NCI-H1694 (cell line): ENCODE measurements at places on chromosomes 5 and 9.

DNA sequence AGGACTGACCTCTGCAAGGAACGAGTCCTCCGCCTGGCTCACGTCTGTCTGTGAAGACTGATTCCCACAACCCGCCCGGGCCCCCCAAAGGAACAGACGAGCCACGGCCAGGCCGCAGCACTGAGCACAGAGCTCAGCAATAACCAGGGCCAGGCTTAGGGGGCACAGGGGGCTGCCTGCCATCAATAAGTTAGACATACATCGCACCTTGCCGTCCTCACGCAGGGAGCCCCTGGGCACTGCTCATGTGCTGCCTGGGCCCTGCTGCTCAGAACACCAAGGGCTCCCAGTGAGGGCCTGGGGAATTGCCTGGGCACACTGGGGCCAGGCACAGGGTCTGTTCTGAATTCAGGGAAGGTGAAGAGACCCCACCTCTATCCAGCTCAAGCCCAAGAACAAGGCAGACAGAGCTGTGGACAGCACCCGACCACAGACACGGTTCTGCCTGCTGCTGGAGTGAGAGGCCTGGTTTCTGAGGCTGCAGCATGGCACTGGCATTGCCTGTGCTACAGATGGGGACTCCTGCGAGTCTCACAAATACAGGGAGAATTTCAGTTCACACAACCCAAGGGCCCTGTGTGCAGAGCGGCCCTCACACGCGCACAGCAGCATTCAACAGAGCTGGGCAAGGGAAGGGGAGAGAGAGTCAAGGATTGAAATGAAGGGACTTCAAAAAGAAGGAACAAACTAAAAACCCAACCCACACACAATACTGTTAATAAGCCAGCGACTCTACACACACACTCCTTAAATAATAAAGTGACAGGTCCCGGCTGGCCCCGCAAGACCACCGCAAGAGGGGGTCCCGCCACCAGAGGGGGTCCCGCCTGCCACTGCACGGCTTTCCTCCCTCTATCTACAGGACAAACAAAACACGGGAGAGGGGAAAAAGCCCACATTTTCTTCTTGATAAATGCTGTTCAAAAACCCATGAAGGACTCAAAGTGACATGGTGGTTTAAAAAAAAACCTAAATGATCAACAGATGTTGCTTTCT, 32.0 kb downstream of the PRRT1B start:
- no peak for DNase-seq

DNA sequence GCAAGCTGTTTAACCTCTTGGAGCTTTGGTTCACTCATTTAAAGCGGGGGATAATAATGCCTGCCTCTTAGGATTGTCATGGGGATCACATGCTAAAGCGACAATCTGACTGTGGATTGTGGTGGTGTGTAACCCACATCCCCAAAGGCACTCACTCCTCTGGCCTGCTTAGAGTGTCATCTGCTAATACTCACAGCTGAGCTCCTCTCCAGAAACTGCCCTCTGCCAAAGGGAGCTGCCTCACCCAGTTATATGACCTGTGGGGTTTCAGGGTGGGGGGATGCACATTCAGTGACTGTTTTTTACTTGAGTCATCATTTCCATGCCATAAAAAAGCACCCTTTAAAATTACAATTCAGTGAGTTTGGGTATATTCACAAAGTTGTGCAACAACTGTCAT, 110.0 kb upstream of the SPOCK1 start:
- DNase-seq = no peak

- DNase-seq = no peak
These were observed 3.1 kb downstream of the ANGPTL2 start for GRCh38 chr9:127119320-127119709.

DNA sequence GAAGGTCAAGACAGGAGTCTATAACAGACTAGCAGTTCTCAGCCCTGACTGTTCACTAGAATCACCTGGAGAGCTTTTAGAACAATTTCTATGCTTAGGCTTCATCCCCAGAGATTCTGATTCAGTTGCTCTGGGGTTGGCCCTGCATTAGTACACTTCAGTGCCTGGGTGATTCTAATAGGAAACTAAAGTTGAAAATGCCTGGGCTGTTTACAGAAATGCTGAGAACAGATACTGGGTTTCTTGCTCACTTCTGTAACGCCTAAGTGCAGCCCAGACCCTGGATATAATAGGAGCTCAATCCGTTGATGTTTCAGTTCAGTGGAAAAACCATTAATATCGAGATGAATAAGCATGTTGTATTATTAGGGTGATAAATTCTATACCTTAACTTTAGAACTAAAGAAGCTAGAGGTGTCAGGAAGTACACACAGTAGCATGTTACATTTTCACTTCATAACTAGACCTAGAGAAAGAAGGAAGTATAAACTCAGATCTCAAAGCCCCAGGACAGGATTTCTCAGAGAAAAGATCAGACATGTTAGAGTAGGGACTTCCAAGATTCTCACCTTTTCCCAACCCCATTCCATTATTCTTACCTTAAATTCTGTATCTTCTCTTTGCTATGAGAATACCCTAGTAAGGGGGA, 20.4 kb downstream of the HAVCR2 start:
- no peak for DNase-seq

DNA sequence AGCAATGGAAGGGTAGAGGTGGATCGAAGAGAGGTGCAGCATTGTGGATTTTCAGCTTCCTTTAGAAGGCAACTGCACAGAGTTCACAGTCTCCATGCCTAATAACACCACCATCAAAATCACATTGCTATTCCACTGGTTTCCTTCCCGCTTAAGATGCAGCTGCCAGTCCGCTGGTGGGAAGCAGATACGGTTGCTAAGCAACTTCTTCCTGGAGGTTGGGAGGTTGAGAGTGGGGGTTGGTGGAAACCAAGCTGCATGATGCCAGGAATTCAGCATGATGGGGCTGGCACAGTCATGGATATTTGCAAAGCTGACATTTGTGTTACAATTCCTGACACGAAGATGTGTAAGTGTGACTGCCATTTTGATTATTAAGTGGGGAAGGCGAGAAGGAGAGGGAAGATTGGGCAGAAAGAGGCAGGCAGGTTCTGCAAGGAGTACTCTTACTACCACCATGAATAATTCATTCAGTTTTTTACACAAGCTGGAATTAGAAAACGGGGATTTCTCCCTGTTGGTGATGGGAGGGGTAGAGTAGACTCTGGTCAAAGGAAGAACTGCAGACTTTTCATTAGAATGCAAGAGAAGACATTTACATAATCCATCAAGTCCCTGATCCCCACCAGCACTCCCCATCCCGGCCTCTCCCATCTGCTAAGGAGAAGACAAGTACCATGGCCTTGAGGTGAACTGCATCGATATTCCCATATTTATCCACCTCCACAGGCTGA, 87.5 kb downstream of the GLDC start:
- DNase-seq = peak; percentile 19

GRCh38 chr5:102511666-102512065, 12.9 kb upstream of the SLCO6A1 start:
- peak; percentile 19 for DNase-seq

DNA sequence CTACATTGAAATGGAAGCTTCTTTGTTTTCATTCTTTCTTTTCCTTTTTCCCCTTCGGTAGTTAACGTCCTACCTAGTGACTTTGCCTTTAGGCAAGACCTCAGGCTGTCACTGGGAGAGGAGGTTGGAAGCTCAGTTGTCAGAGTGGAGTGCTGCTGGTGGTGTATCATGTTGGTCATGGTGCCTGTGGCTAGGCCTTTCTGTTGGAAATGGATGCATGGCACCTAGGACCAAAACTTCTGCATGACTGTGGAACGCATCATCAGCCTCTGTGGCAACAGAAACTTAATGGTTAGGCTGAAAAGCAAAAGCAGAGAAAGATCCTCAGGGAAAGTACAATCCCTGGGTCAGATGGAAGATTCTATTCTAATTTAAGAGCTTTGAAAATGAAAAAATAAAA, 57.9 kb downstream of the OSTF1 start:
- DNase-seq = no peak

GRCh38 chr9:113564498-113565237, 101.1 kb downstream of the RGS3 start:
- DNase-seq = no peak

DNA sequence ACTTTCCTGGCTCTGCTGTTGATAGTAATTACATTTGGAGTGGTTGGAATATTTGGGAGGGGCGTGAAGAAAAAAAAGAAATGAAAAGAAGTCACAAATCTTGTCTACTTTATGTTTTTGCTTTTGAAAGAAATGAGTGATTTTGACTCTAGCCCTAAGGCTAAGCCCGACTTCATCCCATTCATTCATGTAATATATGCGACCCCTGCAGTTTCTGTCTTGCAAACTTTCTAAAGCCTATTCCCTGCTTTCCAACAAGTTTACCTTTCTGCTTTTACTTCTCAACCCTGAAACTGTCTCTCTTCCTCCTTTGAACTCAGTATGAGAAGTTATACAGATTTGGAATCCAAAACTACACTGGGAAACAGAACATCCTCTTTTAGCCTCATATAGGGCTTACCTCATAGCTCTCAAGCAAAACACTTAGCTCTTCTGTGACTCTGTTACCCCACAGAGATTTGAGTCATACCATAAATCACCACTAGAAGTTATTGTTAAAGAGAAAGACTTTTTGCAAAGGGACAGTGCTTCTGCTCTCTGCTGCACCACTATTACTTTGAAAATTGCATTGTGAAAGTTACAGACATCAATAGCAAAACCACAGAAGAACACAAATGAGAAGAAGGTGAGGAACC, 1.6 kb downstream of the CFAP95 start:
- DNase-seq = no peak

DNA sequence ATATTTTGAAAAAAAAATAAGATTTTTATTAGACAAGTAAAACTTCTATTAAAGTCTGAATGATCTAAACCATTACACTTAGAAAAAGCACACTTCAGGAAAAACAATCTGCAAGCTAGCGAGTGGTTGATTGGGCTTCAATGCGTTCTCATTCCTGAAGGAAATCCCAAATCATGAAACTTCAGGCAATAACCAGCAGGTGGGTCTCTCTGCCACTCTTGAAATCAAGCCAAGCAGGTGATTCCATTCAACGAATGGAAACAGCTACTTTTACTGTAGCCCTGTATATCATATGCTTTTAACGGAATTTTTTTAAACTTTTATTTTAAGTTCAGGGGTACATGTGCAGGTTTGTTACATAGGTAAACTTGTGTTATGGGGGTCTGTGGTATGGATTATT, 234.5 kb upstream of the TRPM3 start:
- no peak for DNase-seq

- no peak for DNase-seq
These were observed 398.4 kb downstream of the MED10 start for GRCh38 chr5:5979761-5980537.

GRCh38 chr5:78008356-78008967, 232.3 kb upstream of the TBCA start:
- DNase-seq = peak; percentile 34

- DNase-seq = no peak
These were observed 160.5 kb downstream of the UNC13B start for GRCh38 chr9:35322075-35322885.

DNA sequence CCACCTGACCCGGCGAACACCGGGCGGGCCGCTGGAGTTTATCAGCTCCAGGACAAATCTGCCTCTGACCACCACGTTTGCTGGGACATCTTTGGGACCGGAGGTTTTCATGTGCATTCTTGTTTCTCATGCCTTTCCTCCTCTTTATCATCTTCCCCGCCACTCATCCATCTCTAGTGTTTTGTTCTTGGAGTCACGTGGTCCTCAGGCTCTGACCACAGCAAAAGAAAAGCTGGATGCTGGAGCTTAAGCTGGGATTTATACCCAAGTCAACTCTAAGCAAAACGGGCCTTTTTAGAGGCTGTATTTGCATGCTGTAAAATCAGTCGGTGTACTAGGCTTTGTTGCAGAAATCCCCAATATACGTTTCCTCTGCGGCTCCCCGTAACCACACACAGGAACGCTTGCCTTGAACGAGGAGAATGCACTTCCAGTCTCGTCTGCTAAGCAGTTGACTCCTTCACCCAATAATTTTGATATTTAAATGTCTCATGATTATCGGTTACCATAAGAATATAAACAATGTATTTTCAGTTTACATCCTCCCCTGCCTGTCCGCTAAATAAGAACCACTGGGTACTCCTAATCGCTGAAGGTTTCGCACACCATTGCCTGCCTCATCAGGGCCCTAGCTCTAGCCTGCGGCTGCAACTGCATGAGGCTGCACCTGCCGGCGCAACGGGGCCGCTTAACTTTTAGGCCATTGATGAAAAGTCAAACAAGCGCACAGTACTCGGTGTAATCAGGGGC, 560 bp upstream of the NDUFS6 start:
- DNase-seq = no peak

- DNase-seq = no peak
These were observed 22.9 kb downstream of the LSM11 start for GRCh38 chr5:157766442-157766841.

GRCh38 chr5:154714266-154714986, 40.8 kb upstream of the LARP1 start:
- DNase-seq = no peak

GRCh38 chr5:151592855-151593408, 1.8 kb upstream of the FAT2 start:
- no peak for DNase-seq

GRCh38 chr5:55657443-55657842, 54.7 kb downstream of the SLC38A9 start:
- DNase-seq = no peak

- DNase-seq = no peak
These were observed 76.1 kb downstream of the ADAMTS2 start for GRCh38 chr5:179268966-179269693.

GRCh38 chr9:6512085-6512657, 99.2 kb downstream of the UHRF2 start:
- no peak for DNase-seq
